ENCODE measurements at places on chromosomes 2 and 18.

GRCh38 chr2:183740241-183740640, 616.0 kb downstream of the NUP35 start:
- no peak for DNase-seq

GRCh38 chr2:160343404-160343803, 143.3 kb upstream of the ITGB6 start:
- DNase-seq: no peak

- no peak for DNase-seq
These were observed 9.4 kb upstream of the GBX2 start for GRCh38 chr2:236177604-236177966.

DNA sequence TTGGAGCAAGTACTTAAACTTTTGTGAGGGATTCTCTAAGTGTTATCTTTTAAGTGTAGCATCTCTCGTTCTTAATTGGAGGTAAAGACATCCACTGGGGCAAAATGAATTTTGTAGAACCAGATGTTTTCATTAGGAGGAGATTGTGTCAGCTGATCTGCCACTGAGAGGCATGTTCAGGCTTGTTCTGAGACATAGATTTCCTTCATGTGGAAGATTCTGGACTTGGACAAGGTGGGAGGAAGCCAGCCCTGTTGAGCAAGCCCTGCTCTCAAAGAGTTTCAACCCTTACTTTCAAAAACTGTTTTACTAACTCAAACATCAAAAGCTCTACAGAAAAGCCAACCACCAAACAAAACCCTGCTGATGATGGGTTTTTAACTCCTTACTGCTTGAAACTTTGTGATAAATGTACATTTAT, 6.5 kb downstream of the MAP4K4 start:
- DNase-seq: no peak

- no peak for DNase-seq
These were observed 88.6 kb upstream of the BCL11A start for GRCh38 chr2:60641811-60642788.

DNA sequence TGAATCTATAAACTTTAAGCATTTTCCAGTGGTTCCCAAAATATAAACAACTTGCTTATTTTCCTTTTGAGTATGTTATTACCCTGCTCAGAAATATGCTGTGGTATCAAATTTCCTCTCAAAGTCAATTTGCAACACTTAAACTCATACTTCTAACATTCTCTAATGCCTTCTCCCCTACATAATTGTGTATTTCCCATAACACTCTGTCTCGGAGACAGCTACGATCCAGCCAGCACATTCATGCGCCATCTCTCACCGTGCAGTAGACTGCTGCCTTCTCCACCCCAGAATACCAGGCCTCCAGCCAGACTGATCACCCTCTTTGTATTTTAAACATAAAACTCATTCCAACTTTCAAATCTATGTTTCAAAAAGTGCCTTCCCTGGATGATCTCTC, 41.8 kb downstream of the TIMM21 start:
- DNase-seq: no peak

- no peak for DNase-seq
These were observed 27.2 kb downstream of the SLC39A6 start for GRCh38 chr18:36101943-36102342.

DNA sequence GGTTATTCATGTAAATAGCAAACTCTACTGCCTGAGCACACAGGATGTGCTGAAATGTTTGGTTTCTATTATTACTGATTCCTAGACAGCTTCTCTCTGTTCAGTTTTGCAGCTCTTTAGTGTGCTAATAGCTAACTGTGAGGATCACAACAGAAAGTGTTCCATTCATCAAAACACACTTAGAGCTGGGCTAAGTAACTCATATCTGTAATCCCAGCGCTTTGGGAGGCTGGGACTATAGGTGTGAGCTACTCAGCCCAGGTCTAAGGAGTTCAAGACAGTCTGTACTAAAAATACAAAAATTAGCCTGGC, 63.2 kb downstream of the MOGAT1 start:
- no peak for DNase-seq

GRCh38 chr2:74493546-74493945, 5.9 kb downstream of the LBX2 start:
- no peak for DNase-seq

- DNase-seq: no peak
These were observed 29.6 kb upstream of the IL37 start for GRCh38 chr2:112881217-112881985.

DNA sequence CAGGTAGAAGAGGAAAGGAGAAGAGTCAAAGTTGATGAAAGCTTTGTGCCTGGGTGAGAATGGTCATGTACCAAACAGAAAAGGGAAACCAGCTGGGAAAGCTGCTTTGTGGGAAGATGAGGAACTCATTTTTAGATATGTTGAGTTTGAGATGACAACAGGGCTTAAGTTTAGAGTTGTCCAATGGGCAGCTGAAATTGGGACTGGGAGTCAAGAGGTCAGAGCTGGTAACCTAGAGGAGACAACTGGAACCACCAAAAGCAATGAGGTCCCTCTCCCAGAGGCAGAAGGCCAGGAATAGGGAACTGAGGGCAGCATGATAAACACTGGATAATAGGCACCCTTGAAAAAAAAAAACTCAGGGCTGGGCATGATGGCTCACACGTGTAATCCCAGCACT, 48.8 kb downstream of the SLC4A1AP start:
- no peak for DNase-seq

- DNase-seq: no peak
These were observed 375.0 kb upstream of the ZEB2 start for GRCh38 chr2:144894612-144895599.

DNA sequence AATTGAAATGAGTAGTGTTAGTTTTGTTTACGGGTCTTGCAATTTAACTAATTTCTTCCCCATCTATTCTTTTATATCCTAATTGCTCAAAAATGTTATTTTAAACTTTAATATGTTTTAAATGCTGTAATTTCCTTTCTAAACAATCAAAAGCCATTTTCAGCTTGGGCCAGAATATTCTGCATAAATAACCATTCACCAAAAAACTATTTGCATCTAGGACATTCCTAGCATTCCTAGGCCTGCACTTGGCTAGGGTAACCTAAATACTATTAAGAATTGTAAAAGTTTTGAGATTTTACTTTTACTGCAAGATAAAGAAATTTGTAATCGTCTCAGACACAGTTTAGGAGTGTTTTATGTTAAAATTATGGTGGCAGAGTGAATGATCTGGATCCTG, 7.8 kb upstream of the ETAA1 start:
- no peak for DNase-seq

DNA sequence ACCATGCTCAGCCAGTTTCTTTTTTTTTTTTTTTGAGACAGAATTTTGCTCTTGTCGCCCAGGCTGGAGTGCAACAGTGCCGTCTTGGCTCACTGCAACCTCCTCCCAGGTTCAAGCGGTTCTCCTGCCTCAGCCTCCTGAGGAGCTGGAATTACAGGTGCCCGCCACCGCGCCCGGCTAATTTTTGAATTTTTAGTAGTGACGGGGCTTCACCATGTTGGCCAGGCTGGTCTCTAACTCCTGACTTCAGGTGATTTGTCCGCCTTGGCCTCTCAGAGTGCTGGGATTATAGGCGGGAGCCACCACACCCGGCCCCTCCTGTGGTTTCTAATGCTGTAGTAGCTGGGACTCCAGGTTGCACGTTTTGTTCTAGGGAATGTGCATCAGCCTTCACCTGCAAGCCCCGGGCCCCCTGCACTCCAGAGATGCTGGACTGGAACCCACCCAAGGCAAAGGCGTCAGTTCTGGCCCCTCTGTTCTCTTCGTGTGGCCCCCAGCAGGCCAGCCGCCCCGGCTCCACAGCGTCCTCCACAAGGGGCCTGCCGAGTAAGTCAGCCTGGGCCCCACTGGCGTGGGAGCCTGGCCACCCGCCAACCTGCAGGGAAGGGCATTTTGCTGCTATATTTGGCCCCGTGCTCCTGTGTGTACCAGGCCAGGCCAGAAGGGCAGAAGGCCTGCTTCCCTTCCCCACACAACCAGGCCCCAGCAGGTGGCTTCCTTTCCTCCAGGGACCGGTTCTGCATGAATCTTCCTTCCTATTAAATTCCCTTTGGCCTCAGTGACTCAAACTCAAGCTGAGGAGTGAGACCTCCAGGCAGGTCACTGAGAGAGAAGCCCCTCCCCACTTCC, 25.7 kb upstream of the B3GNT7 start:
- DNase-seq: no peak

DNA sequence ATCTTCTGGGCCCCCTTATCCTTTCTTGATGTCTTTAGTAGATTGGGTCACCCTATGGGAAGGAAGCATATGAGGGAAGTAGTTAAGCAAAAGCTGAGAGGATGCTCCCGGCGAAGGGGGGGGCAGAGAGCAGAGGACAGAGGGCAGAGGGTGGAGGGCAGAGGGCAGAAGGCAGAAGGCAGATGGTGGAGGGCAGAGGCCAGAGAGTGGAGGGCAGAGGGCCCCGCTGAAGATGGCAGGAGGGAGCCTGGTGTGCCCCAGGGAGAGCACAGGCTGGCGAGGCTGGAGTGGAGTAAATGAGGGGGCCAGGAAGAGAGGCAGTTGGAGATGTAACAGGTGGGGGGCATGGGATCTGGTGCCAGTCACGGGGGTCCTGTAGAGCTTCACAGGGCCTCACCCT, 7.0 kb downstream of the MLPH start:
- no peak for DNase-seq

GRCh38 chr18:37275237-37275741, 290.3 kb downstream of the CELF4 start:
- no peak for DNase-seq

- no peak for DNase-seq
These were observed 989.5 kb upstream of the CNTNAP5 start for GRCh38 chr2:123035541-123035940.

GRCh38 chr2:97645112-97645694, 659 bp upstream of the COX5B start:
- DNase-seq: no peak

GRCh38 chr2:29398384-29399237, 283.4 kb downstream of the CLIP4 start:
- no peak for DNase-seq

DNA sequence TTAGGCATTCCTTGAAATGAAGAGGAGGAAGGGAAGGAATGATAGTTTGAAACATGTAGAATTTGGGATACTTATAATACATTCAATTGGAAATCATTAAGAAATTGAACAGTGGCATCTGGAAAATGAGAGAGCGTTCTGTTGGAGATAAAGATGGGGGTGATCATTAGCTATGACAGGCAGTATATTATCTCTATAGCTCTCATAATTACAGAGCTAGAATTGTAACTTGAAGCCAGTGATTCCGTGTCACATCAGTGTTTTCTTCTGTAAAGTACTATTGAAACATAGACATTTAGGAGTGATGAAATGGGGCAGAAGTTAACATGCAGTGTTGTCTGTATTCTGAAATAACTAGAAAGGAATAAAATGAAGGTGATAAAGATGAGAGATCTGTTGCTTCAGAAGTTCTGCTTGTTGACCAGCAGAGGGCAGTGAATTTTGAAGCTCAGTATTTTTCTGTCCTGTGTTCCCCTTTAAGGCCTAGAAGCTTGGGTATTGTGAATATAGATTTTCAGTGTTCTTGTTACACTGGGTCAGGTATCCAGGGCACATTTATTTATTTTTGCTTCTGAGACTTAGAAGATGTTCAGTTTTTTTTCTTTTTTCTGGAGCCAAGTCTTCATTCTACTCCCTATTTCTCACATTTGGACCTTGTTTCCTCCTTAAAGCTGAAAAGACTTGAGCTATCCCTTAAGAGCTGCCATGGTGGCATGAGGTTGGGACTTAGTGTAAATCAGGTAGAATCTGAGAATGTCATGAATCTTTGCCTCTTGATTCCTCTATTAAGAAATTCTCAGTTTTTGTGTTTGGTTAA, 157.4 kb downstream of the TAF4B start:
- DNase-seq: no peak

DNA sequence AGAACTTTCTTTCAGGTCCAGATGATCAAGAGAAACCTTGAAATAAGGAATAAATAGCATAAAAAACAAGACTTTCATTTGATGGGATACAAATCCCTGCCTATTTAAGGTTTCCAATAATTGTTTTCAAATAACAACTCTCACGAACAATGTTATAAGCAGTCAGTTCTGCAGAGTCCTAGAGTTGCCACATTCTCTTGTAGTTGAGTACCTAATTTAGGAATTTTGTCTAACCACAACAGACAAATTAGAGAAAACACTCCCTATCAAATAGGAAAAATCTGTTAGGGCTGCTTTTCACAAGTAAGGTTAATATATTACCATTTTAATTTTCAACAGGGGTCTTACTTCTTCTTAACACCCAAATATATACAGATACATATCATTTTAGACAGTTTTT, 130.1 kb upstream of the CDH20 start:
- no peak for DNase-seq

DNA sequence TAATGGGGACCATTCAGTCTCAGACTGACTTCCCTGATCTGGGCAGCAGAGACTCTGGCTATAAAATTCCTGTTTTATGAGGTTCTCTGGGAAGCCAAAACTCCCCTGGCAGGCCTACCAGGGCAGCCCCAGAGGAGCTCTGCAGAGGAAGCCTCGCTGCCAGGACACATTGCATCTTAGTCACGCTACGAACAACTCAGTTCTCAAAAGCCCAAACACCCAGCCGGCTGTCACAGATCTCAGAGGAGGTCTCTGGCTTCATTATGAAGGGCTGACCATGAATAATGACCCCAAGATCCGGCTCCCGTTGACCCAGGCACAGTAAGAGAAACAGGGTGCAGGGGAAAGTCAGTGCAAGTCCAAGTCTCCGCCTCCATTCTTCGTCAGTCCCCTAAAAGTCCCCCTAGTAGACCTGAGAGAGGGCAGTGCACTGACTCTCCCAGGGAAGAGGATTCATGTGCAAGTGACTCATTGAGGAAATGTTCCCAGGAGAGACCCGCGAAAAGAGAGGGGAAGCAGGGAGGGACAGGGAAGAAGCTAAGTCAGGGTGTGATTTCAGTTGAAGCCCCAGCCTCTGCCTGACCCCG, 212.3 kb downstream of the CYP26B1 start:
- DNase-seq: no peak

- DNase-seq: no peak
These were observed 158.1 kb downstream of the RBM43 start for GRCh38 chr2:151103551-151103950.

- no peak for DNase-seq
These were observed 121.6 kb downstream of the EHBP1 start for GRCh38 chr2:62826953-62827675.

GRCh38 chr2:219165058-219165911, 4.5 kb downstream of the SLC23A3 start:
- no peak for DNase-seq

- no peak for DNase-seq
These were observed 233.3 kb downstream of the MBD2 start for GRCh38 chr18:53991202-53991601.

GRCh38 chr2:108616751-108617161, 82.5 kb downstream of the LIMS1 start:
- no peak for DNase-seq

DNA sequence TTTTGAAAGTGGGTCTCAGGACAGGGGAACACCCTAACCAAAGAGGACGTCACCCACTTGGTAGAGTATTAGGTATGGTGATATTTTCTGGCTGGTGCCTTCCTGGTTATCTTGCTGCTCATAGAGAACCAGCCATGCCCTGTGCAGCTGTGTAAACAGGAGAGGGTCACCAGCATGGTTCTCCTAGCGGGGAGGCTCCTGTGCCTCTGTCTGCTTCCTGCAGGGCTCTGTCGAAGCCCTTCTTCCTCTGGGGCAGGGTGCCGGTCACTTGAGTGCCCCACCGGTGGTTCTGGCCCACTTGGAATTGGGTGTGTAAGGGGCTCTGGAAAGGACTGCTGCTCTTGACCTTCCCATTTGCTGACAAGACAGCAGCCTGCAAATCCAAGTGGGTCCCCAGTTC, 131.6 kb upstream of the MSH6 start:
- DNase-seq: no peak

GRCh38 chr2:201118961-201119854, 3.2 kb downstream of the CFLAR start:
- DNase-seq: no peak
